ENCODE measurements at places on chromosomes 1 and 21. TPM values are rescaled to one million over a fixed set of nuclear protein-coding genes. Genes with fewer than 3 reads are reported as not detected.

DNA sequence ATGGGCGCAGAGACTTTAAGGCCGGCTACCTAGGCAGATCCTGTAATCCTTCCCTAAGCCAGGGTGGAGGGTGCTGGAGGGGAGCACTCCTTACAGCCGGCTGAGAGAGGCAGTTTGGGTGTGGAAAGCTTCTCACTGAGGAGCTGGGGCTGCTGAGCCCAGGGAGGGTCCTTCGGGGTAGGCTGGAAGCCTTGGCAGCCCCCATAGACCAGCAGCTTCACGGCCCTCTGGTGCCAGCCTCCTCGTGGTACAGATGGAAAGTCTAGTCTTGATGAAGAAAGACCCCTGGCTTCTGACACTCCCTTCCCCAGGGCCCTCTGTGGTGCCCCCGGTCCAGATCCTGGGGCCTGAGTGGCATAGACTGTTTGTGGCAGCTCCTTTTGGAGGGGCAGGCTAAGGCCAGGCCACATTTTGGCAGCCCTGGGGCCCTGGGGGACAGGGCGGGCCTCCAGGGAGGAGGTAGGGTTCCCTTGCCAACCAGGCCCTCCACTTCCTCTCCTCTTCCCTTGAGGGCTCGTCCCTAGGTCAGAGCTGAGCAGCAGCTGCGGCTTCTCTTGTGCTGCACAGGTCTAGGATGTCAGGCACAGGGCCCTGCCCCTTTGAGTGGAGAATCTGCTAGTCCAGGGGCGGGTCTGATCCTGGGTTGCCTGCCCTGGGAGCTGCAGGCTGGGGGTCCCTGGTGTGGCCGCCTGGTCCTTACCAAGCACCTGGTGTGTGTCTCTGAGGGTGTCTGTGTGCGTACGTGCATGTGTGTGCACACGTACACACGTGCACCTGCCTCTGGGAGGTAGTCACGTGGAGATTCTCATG is 4.8 kb downstream of the AMPD2 start:
- no peak for DNase-seq

- DNase-seq, result peak; percentile 61
Measured at GRCh38 chr1:78045926-78046778, at the start of gene GIPC2. Gene GIPC2, plus strand, starts transcription at chr1:78045966. Its CDS starts 129 bp downstream, at chr1:78046095.

DNA sequence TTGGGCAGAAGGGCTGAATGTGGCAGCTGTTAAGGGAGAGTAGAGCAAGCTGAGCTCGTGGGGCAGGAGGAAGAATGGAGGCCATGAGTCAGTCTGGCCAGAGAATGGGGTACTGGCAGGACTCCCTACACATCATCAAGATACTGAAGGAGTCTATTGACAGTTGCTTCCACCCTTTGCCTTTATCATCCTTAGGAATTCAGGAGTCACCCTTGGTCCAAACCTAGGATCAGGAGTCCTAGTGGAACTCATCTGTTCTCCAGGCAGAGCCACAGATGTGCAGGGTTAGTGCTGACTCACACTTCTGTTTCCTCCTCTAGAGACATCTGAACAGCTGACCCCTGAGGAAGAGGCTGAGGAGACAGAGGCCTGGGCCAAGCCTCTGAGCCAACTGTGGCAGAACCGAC is 18.7 kb upstream of the ST3GAL3 start:
- no peak for DNase-seq

GRCh38 chr1:29864431-29865022 is 628.2 kb downstream of the PTPRU start:
- no peak for DNase-seq

- DNase-seq, result peak; percentile 32
Measured at GRCh38 chr1:165928075-165928731, 100.8 kb downstream of the UCK2 start.

The FBLIM1 gene
- total RNA-seq, result 100 TPM

- DNase-seq, result no peak
Measured at GRCh38 chr21:19507682-19508260, 1104.2 kb upstream of the TMPRSS15 start.

The TEKT2 gene
- total RNA-seq, result not detected

The SPRR1B gene
- total RNA-seq, result not detected

The TMCC2 gene
- total RNA-seq, result 1.3 TPM

The LINGO4 gene
- 0.67 TPM for total RNA-seq

- no peak for DNase-seq
Measured at GRCh38 chr1:95642035-95642434, 408.0 kb downstream of the RWDD3 start.

The NEGR1 gene
- 10.6 TPM for total RNA-seq

DNA sequence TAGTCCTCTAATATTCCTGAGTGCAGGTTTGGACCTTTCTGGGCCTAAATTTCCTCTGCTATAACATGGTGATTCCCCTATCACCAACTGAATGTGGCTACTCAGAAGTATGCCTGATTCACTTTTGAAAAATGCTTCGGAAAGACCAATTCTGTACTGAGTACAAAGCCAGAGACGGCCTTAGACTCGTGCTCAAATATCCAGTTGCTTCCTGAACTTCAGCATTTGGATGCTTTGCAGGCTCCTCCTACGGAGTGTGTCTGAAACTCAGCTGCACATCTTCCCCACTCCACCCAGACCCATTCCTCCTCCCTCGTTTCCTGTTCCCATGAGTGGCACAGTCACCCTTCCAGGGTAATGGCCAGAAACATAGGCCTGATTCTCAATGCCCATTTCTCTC is 98.4 kb upstream of the GADD45A start:
- no peak for DNase-seq

The GPR61 gene
- 0.07 TPM for total RNA-seq

DNA sequence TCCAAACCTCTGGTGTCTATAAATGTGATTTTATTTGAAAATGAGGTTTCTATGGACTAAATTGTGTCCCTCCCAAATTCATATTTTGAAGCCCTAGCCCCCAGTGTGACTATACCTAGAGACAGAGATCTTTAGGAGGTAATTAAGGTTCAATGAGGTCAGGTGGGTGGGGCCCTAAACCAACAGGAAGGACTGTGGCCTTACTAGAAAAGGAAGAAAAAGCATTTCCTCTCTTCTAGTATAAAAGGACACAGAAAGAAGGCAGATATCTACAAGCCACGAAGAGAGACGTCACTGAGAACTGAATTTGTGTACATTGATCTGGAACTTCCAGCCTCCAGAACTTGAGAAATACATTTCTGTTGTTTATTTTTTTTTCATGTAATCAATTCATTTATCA is 123.1 kb upstream of the RUNX1 start:
- no peak for DNase-seq

The GPR37L1 gene
- total RNA-seq, result 0.07 TPM

- DNase-seq, result no peak
Measured at GRCh38 chr1:9269078-9269501, 23.6 kb upstream of the SPSB1 start.

The PLPPR4 gene
- total RNA-seq, result 0.55 TPM

DNA sequence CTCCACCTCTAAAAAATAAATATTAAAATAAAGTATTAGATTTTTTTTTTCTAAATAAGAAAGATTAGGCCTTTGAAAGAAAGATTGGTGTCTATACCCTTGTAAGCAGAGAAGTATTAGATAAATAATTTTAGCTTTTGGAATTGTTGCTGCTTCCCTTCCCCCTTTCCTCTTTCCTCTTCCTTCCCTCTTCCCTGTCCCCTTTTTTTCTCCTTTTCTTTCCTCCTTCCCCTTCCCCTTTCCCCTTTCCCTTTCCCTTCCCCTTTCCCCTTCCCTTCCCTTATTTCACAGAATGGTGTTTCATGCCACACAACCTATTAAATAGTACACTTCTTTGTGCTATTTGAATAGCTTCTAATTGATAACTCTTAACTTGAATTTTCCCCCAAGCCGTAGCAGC is 69.8 kb upstream of the QSOX1 start:
- no peak for DNase-seq

The CD1E gene
- 0.50 TPM for total RNA-seq

The LAMB3 gene
- total RNA-seq, result 5.2 TPM

GRCh38 chr1:74681001-74681400 is 7.4 kb upstream of the ERICH3 start:
- no peak for DNase-seq

DNA sequence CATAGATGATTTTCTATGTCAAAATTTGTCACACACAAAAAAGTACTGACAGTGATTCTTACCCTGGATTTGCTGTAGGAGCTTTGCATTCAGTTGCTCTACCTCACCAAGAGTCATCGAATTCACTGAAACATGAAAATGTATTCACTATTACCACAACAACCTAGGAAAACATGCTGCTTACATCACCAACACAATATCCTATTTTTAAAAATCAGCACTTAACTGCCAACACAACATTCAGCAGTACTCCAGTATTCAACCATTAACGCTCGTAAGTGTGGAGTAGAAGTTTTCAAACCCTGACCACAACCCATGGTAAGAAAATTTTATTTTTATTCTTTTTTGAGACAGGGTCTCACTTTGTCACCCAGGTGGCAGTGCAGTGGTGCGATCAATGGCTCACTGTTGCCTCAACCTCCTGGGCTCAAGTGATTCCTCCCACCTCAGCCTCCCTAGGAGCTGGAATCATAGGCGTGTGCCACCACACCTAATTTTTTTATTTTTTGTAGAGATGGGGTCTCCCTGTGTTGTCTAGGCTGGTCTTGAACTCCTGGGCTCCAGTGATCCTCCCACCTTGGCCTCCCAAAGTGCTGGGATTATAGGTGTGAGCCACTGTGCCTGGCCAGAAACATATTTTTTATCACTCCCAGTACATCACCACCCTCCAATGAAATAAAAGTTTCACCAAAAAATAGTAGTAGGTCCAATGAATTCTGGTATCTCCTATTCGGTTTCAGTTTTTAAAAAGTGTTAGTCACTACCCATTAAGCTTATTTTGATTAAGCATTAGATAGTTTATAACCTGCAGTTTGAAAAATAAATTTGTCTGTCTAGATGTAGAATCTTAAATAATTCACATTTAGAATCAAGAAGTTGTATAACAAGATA is 23.8 kb downstream of the C21orf91 start:
- no peak for DNase-seq

DNA sequence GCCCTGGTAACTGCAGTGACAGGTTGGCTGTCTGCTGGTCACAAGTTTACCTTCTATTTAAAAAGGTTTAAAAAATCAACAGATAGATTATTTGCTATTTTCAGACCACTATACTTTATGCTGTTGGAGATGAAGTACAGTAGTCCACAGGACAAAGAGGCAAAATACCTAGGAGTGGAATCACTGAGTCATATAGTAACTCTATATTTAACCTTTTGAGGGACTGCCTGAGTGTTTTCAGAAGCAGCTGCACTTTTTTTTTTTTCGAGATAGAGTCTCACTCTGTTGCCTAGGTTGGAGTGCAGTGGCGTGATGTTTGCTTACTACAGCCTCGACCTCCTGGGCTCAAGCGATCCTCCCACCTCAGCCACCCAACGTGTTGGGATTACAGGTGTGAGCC is 11.7 kb downstream of the CNIH4 start:
- no peak for DNase-seq

GRCh38 chr1:230744382-230744781 is 2.8 kb upstream of the CAPN9 start:
- DNase-seq, result no peak

The RAP1A gene
- 102 TPM for total RNA-seq

The FHL3 gene
- total RNA-seq, result 13.3 TPM
